ENCODE measurements at places on chromosomes 3 and 15.
A peak's percentile ranks its signal among the peaks of the same experiment; 100 is the strongest.

- no peak for DNase-seq
These were observed 4.1 kb downstream of the SLC27A2 start for GRCh38 chr15:50186090-50186489.

- no peak for DNase-seq
These were observed 224.7 kb downstream of the KLF13 start for GRCh38 chr15:31551323-31551722.

- peak; percentile 80 for DNase-seq
These were observed 3.4 kb downstream of the GXYLT2 start for GRCh38 chr3:72891053-72891855.

DNA sequence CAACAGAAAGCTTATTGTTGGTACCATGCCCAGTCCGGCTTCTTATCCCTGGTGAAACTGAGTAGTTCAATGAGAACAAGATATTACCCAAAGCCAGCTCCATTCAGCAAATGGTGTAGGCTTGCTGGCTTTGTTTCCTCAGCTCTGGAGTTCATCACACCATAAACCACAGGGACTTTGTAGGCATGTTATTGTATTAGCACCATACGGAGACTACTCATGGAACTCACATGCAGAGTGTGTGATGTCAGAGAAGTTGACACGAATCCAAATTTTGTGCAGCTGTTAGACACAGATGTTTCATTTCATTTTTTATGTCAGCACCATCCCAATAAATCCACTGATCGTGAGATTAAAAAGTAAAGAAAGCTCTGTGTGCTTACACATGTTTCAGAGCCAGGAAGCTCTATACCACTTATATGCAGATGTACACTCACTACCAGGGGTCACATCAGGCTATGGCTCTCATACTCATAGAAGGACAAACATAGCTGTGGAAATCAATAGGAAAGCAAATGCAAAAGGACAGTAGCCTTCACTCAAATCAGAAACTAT lies 63.4 kb upstream of the LEKR1 start:
- DNase-seq: no peak

- no peak for DNase-seq
These were observed 15.9 kb downstream of the CD200R1 start for GRCh38 chr3:112958811-112959560.
